ENCODE measurements at places on chromosomes 12 and 14.

GRCh38 chr12:22110176-22110575 lies 64.2 kb downstream of the CMAS start:
- no peak for DNase-seq

- no peak for DNase-seq
Observed at GRCh38 chr12:110768960-110769359, 26.3 kb upstream of the PPP1CC start.

- DNase-seq: no peak
Observed at GRCh38 chr12:115149279-115149678, 465.3 kb upstream of the TBX3 start.

- peak; percentile 84 for DNase-seq
Observed at GRCh38 chr14:99518441-99519346, 37.5 kb downstream of the CCNK start.

DNA sequence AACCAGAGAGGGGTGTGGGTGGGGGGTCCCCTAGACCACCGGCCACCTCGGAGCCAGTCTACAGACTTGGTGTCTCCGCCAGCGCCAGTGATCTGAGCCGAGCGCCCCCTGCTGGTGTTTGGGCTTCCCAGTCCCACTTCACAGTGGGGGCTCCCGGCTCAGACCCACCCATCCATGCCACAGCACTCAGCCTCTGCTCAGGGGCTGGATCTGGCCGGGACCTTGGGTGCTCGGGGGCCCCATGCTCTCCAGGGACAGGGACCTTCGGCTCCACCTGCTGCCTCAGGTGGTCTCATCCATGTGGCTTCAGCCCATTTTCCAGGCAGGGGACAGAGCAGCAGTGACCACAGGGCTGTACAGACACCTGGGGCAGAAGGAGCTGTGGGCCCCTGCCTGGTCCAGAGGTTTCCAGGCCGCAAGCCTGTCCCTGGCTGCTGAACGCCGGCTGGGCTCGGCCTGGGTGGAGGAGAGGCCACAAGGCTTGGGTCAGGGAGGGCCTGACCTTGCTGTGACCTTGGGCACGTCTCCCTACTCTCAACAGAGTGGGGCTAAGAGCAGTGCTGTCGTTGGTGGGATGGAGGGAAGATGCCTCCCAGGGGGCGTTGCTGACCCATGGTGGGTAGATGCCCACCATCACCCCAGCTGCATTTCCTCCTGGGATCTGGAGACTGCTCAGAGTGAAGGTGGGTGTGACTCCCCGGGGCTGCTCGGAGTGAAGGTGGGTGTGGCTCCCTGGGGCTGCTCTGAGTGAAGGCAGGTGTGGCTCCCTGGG lies 86.3 kb downstream of the KIF26A start:
- no peak for DNase-seq

DNA sequence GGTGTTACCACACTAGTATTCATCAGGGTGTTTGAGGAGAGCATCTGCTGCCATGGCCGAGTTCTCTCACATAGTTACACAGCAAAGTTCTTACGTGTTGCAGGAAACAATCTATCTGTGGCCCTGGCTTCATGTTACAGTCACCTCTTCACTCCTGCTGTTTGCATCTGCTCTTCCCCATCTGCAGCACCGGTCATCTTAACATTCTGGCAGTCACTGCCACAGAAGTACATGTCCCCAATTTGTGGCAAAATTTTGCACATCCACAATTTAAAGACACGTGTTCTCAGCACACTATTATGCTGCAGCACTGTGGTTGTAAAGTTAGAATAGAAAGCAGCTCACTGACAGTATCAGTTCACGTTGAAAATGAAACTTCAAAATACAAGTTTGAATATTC lies 23.2 kb downstream of the MAPK1IP1L start:
- DNase-seq: no peak

GRCh38 chr14:51844081-51844881 lies 16.1 kb upstream of the GNG2 start:
- DNase-seq: no peak

DNA sequence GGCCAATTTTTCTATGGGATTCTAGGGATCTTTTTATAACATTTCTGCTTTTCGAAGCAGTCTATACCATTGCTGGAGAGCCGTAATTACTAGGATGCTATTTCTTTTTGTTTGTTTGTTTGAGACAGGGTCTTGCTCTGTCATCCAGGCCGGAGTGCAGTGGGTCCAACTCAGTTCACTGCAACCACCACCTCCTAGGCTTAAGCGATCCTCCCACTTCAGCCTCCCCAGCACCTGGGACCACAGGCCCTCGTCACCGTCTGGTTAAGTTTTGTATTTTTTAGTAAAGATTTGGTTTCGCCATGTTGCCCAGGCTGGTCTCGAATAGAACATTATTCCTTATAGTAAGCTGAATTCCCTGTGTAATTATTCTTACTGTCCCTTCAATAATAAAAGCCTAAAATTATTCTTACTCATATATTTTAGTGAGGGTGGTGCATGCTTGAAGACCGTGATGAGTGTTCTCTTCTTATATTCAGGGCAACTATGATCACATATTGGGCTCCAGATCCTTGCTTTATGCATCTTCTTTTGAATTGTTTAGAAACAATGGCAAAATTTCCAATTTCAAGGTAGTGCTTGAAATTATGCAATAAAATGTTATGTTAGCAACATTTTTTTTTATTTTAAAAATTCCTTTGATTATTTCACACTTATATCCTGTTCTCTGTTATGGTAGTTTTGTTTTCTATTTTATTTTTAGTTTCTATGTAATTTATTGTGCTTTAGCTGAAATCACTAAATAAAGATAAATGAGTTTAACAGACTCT lies 66.2 kb downstream of the CRADD start:
- DNase-seq: no peak

- DNase-seq: no peak
Observed at GRCh38 chr14:89540830-89541470, 123.9 kb upstream of the FOXN3 start.

- DNase-seq: no peak
Observed at GRCh38 chr14:99717682-99718013, 33.5 kb downstream of the CYP46A1 start.

- DNase-seq: no peak
Observed at GRCh38 chr14:36130186-36130585, 46.3 kb downstream of the PTCSC3 start.

DNA sequence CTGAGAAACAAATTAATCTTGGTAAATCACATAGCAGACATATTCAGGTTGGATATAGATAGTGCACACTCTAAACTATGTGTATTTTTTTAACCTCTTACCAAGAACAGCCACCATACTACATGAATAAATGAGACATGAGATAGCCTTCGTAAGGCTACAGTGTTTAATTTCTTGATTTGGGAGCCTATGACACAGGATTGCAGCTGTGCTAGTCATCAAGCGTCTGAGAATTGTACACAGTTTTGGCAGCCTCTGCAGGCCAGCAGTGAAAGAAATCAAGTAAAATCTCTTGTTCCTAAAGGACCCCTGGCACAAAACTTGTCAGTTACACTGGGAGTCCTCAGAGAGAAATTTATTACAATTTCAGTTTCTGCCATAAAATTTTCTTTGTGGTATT lies 236.1 kb downstream of the C12orf50 start:
- no peak for DNase-seq

DNA sequence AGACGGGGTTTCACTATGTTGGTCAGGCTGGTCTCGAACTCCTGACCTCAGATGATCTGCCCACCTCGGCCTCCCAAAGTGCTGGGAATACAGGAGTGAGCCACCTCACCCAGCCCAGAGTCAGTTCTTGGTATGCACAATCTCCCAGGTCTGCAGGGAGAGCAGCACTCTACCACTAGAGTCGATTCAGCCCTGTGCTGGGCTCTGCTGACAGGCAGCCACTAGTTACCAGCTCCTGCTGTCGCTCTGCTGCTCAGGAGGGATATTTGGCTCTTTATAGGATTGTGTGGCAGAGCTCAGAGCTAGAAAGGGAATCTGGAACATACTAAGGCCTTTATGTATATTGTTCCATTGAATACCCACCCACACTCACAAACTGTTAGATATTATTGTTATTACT lies 44.3 kb downstream of the SPTB start:
- DNase-seq: no peak

- DNase-seq: no peak
Observed at GRCh38 chr12:47992776-47993175, 11.5 kb downstream of the COL2A1 start.

GRCh38 chr14:60573943-60574495 lies 65.1 kb downstream of the SIX6 start:
- DNase-seq: no peak

DNA sequence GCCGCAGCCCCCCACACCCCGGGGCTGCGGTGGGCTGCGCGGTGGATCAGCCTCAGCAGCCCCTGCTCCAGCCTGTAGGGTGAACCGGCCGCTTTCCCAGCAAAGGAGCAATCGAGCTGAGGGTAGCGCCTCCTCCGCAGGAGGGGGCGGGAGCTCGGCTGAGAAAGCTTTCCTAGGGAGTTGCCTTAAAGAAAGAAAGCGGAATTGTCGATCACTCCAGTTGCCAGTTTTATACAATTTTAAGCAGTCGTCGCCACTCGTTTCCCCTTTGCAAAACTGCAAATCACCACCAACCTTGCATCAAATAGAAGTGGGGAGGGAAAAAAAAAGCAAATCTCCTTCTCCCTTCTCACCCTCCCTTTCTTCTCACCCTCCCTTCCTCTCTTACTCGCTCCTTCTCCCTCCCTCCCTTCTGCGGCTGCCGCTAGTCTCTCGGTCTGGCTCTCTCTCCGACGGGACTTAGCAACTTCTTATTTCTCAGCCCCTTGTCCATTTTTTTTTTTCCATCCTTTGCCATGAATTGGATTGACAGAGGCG lies at the start of gene PDE3A:
Gene PDE3A, plus strand, starts transcription at position 424 of the 537 bp plus-strand sequence. CDS start 748 bp downstream, outside the sequence.
- no peak for DNase-seq

DNA sequence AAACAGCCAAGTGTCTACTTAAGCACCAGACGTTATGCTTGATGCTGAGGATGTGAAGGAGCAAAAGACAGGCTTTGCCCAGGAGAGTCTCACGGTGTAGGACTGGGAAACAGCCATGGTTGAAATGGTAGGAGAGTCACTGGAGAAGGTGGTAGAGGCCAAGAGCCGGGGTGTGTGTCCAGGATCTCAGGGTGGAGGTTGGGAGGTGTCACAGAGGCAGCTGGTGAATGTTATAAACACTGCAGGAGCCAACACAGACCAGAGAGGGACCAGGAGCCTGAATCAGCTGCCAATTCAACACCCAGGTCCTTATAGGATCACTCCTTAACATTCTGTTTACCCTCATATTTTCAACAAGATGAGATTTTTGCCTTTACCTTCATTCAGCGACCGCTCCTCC lies 7.5 kb downstream of the NID2 start:
- DNase-seq: no peak

- DNase-seq: no peak
Observed at GRCh38 chr14:34034447-34035176, 83.7 kb upstream of the EGLN3 start.

- DNase-seq: no peak
Observed at GRCh38 chr14:30528119-30528518, 30.8 kb upstream of the G2E3 start.

- DNase-seq: no peak
Observed at GRCh38 chr14:35964697-35965286, 138.7 kb downstream of the BRMS1L start.

GRCh38 chr12:118175823-118176447 lies 40.0 kb downstream of the PEBP1 start:
- no peak for DNase-seq

- no peak for DNase-seq
Observed at GRCh38 chr12:15558915-15559528, 230.2 kb downstream of the EPS8 start.

DNA sequence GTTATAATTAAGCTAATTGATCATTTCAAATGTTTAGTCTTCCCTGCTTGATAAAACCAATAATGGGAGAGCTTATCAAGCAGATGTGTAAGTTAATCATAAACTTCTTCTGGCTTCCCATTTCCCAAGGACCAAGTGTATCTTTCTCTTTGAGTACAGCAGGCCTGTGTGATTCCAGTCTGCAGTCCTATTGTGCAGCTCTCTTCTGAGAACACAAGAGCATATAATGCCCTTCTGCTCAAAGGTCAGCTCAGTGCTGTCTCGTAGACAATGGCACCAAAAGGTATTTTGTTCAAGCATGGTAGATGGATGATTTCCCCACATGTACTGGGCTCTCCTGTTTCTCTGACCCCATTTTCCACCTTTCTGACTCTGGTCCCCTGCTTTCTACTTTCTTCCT lies 101.8 kb upstream of the DYRK2 start:
- no peak for DNase-seq

- DNase-seq: no peak
Observed at GRCh38 chr14:78983126-78983525, 813.0 kb downstream of the NRXN3 start.

DNA sequence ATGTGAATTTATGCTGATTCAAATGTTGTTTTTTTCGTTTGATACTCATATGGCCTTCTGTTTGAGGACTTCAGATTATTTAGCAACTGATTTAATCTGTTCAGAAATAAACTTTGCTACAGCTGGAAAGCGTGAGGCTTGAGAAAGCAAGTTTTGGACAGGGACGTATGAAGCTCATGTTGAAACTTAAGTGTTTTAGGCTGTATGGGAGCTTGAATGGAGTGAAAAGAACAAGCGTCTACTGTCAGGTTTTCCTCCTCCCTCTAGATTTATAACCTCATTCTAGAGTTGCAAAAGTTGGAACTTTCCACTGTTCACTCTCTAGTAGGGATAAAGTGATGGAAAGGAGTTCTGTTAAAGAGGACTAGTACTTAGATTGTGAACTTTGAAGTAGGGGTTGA lies 1.0 kb downstream of the PRPF39 start:
- no peak for DNase-seq

DNA sequence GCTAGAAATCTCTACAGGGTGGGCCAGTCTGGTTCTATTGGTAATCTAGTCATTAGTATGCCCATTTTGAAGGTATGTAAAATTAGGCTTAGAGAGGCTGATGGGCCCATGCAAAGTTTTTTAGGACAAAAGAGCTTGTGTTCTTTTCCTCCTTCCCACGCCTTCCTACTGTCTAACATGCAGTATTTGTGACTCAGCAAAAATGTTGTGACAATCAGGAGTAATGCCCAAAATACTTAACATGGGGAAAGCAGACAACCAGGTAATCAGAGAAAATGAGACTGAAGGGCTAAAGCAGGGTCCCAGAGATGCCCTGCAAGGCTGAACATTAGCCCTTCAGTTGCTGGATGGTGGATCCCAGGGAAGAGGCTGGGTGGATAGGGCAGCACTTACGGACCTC lies 437.9 kb downstream of the BCL11B start:
- no peak for DNase-seq

- no peak for DNase-seq
Observed at GRCh38 chr14:77305696-77306095, 15.0 kb downstream of the POMT2 start.

GRCh38 chr12:59181196-59181777 lies 261.0 kb upstream of the LRIG3 start:
- DNase-seq: no peak

DNA sequence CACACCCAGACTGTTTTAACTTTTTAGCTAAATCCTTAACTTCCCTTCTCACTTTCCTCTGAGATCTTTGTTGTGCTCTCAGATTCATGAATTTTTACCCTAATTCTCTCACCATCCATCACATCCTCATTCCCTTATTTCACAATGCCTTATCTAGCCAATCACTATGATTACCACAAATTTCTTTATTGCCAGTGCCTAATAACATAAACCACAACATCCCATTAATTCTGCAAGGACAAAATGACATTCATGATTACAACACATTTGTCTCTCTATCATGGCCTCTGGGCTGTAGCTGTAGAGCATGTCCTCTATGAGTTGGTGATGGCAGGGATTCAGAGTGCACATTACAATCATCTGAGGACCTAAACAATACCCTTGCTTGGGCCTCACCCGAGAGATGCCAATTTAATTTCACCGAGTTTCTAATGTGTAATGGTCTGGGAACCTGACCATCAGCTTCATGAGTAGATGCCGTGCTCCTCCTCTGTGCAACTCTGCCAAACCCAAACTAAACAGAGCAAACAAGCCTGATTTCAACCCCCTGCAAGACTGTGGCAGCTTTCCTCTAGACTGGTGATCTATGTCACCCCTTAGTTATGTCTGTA lies 99.3 kb downstream of the SPTSSA start:
- no peak for DNase-seq

Data from CD4-positive, alpha-beta T cell treated with Interleukin-1 beta for 1 hour (primary cell).